AG04450 (cell line): ENCODE measurements at places on chromosomes 1 and 21.

DNA sequence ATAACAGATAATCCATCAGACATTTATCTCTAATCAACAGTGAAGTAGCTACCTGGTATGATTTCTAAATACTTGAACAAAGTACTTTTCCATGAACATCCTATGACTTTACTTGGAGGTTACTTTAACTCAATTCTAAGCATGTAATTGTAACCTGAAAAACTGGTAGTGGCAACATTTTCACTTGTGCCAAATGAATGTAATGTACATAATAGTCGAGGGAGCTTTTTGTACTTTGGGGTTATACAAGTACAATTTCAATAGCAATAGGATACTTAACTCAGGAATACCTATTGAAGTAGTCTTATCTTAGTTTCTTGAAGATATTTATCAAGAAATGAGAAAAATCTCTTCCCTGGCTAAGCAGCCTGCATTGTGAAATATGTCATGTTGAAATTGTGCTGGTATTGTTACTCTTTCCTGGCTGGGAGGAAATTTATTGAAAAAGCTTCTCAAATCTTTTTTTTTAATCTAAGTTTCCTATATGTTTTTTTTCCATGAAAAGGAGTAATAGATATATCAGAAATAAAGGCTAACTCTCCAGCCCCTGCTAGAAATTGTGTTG, 33.7 kb upstream of the CACYBP start:
- DNase-seq, result no peak

- DNase-seq, result no peak
Observed at GRCh38 chr1:82903626-82904025, 1095.3 kb downstream of the TTLL7 start.

DNA sequence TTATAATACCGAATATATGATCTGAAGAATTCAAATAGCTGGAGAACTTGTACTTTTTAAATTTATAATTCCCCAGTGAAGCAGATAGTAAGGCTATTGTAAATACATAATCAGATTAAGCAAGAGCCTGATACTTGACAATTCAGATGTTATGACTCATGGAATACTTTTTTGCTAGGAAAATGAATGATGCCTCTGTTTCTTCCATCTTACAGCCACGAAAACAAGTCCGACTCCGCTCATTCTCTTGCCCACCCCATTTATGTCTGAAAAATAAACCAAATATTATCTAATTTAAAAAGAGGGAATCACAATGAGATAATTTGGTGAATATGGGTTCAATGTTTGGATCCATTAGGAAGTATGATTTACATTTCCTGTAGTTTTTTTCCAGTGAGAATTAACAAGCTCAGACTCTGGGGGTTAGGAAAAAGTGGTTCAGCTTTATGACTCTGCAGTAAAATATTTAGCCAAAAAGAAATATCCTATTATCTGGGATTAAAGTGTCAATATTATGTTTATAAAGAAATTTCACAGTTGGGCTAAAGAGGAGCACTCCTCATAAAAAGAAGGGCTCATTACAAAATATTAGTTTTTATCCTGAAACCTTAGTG, 50.4 kb upstream of the DAB1 start:
- peak; percentile 10 for DNase-seq

GRCh38 chr1:159935719-159936272, 9.6 kb downstream of the IGSF9 start:
- DNase-seq, result no peak

GRCh38 chr1:5576011-5576672, 416.1 kb downstream of the NPHP4 start:
- no peak for DNase-seq

- DNase-seq, result no peak
Observed at GRCh38 chr1:32886828-32887414, 630 bp downstream of the HPCA start.

DNA sequence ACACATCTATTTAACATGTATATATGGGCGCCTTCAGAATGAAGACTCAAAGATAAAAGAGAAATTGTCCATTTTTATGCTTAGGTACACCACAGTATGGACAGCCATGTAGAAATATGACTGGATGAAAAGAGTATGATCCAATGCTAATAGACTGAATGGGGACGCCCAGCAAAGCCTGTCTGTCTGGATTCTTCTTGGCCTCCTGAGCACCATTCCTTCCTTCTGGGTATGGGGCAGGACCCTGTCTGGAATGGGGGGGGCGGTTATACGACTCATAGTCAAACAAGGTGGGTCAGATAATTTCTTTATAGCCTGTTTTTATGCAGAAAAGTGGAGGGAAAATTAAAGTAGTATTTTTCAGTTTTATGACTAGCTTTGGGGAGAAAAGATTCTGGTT, 81.2 kb upstream of the ABCD3 start:
- no peak for DNase-seq

- DNase-seq, result no peak
Observed at GRCh38 chr1:25004355-25004754, 74.3 kb upstream of the RUNX3 start.

- no peak for DNase-seq
Observed at GRCh38 chr1:204376919-204377799, 17.4 kb upstream of the PLEKHA6 start.

DNA sequence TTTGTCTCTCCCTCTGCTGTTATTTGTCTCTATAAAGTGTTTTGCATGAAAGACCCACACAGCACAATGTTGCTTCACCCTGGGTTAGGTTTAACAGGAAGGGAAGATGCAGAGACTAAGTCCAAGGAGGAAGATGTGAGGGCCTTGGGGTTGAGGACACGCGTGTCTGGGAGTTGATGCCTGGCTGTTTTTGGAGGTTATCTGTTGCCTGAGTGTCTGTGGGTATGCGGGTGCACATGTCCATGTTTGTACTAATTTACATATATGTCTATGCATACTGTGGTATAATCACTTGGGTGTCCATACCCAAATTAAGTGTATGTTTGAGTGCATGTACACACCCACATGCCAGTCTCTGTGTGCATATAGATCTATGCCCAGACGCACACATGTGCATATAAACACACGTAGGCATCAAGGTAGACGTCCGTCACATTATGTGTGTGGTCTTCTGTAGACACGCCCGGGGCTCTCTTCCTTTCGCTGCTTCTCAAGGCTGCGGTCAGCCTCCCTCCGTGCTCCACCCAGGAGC, 962 bp upstream of the MAN1C1 start:
- DNase-seq, result no peak

DNA sequence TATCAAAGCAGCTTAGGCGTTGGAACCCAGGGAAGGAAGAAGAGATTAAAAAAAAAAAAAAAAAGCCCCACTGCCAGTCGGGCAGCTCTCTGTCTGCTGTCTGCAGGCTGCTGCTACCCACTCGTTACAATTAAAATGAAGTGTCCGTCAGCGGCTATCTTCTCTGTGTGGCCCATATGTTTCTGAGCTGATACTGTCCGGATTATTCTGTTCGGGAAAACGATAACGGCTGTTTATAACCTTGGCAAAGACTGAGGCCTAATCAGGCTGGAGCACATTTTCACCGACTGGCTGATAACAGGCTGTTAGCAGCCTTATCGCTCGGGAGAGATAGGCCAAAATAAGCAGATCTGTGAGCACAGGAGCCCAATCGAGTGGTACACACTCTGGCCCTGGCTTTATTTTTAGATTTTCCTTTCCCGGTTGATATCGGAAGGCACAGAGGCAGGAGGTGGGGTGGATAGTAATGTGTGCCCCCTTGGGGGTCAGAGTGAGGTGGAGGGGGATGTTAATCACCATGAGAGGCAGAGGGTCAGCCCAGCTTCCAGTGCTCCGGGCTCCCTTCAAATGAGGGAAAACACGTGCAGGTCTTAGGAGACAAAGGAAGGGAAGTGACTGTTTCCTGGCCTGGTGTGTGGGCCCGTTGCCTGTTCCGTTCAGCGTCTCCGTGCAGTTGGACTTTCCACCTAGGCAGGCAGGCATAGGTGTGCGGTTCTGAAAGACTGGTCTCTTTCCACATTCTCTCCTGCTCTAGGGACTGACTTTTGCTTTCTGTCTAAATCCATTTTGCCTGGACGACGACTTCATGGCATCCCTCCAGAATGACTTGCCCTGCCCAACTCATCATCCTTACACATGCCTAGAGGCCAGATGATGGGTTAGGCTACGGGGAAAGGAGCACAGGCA, 153.4 kb downstream of the PBX1 start:
- DNase-seq, result no peak

DNA sequence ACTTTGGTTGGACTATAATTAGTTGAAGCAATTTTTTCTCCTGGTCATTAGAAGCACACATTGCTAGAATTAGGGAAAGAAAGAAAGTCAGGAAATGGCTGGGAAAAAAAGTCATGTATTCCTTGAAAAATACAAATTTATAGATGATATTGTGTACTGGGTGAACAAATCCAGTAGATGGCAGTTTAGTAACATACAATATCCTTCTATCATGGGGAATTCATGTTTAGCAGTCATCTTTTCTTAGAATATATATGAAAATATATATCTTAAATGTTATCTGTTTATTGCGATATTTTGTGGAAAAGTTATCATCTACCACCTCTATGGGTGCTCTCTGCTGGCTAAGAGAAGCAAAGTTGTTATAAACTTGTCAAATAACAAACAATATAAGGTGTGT, 13.1 kb upstream of the ZRANB2 start:
- DNase-seq, result no peak
